ENCODE measurements at places on chromosomes 7 and 10.
A peak's percentile ranks its signal among the peaks of the same experiment; 100 is the strongest.

GRCh38 chr7:77696643-77697534 is 630 bp downstream of the RSBN1L start:
- DNase-seq = no peak

DNA sequence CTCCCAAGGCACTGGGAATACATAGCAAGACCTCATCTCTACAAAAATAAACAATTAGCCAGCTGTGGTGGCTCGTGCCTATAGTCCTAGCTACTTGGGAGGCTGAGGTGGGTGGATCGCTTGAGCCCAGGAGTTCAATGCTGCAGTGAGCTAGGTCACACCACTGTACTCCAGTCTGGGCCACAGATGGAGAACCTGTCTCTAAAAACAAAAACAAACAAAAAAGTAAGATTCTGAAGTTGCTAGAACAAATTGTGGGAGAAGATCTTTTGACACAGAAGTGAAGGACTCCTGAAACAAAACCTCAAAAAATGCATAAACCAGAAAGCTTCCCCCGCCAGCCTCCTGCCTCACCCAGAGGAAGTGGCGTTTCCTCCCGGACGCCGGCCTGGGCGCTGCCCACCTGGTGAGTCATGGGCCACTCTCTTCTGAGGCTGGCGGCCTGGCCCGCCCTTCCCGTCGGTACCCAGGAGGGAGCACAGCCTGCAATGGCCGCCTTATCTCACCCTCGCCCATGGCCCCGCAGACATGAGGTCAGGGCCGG is 25.4 kb upstream of the ELN start:
- DNase-seq = no peak

- DNase-seq = no peak
Measured at GRCh38 chr7:37212556-37212955, 236.1 kb downstream of the ELMO1 start.

- no peak for DNase-seq
Measured at GRCh38 chr7:84144480-84144879, 50.1 kb downstream of the SEMA3A start.

DNA sequence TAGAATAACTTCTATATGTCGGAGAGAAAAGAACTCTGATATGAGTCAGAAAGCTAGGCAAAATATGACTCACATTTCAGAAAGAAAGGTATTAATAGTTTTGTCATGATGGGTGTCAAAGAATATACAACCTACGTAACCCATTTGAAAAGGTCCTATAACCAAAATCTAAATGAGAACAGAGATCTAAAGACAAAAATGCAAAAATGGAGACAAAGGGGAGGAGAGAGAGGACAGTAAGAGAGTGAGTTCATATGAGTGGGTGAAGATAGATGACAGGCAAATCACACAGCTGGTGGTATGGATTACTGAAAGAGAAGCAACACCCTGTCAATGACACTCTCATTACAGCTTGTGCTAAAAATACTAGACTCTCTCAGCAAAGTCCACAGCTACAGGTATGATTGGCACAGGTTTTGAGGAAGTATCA is 25.6 kb downstream of the ANKMY2 start:
- no peak for DNase-seq

- no peak for DNase-seq
Measured at GRCh38 chr7:157739650-157740049, 402.8 kb downstream of the DNAJB6 start.

DNA sequence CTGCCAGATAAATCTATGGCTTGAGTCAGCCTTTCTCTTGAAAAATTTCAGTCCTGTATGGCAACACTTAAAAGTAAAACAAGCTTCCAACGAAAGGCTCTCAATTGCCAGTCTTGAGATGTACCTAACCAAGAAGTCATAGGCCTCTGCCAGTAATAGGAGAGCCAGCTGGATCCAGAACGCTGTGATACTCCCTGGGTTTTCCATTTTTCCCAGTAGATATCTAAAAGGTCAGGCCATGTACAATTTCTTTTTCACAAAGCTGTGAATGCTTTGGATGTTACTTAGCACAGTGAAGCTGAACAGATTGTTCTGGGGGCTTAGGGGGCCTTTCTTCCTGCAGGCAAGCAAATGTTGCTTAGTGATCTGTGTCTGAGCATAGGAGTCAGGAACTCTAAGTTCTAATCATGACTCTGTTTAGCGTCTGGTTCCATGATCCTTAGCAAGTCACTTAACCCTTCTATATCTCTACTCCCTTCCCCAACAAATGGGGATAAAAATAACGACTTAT is 86.5 kb downstream of the ARMH3 start:
- no peak for DNase-seq

DNA sequence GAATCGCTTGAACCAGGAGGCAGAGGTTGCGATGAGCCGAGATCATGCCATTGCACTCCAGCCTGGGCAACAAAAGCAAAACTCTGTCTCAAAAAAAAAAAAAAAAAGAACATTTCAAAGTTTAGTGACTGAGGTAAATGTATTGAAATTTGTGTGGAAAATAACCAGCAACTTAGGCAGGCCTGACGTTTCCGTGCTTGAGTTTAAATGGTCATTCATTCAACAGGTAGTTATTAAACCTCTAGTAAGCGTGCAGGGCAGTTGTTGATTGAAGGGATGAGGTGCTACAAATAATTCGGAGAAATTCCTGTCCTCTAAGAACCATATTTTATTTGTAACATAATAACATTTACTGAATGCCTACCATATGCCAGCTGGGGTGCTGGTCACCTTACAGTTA is 135.3 kb downstream of the PRKAG2 start:
- DNase-seq = no peak

GRCh38 chr10:6838118-6838517 is 258.0 kb upstream of the PRKCQ start:
- no peak for DNase-seq

GRCh38 chr10:70381471-70382421 is 679 bp downstream of the LRRC20 start:
- no peak for DNase-seq

- DNase-seq = peak; percentile 38
Measured at GRCh38 chr10:110016039-110016438, 8.3 kb downstream of the ADD3 start.

DNA sequence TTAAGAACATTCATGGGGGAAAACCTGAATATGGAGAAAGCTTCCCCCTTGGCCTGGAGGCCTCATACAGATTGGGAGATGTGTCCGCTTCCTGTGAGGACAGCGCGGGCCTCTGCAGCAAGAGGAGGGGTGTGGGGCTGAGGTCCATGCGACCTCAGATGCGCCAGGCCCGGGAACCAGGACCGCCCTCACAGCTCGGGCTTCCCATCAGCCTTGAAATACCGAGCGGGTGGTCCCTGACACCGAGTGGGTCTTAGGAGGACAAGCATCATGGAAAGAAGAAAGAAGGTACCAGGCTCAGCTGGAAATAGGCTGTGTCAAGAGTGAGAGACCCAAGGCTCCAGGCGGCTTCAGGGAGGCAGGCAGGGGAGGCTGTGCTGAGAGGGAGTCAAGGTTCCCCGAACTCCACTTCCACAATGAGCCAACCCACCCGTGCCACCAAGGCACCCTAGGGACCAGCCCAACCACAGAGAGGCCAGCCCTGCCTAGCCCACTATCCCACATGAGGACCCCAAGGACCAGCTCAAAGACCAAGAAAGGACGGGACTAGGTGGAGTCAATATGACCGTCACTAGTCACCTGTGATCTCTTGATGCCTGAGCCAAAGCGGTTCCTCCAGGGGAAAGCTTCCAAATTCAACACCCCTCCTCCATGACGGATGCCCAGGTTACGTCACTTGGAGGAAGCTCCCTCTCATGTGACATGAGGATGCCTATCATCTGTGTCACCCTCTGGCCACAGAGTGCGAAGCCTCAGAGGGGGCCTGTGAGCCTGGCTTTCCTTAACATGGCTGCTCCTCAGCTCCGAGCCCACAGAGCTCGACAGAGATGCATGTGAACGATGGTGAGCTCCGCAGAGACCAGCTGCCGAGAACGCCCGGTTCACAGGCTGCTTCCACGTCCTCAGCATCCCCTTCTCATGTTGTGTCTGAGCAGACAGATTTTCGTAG is 103.7 kb downstream of the TCERG1L start:
- no peak for DNase-seq

GRCh38 chr7:45189151-45189970 is 31.8 kb downstream of the RAMP3 start:
- DNase-seq = no peak

DNA sequence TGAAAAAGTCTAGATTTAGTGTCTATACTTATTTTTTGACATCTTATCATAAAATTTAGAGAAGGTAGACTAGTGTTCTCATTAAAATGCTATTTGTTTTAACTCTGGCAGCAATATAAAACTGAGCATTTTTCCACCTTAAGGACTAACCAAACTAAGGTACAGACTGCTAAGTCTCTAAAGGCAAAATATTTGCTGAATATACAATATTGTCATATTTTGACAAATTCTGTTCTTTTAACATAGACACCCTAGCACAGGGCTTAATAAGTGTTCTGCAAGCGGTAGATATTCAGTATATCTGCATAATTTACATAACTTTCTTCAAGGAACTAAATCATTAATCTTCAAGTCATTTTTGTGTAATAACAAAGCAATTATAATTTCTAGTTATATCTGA is 8.6 kb downstream of the RTKN2 start:
- no peak for DNase-seq

DNA sequence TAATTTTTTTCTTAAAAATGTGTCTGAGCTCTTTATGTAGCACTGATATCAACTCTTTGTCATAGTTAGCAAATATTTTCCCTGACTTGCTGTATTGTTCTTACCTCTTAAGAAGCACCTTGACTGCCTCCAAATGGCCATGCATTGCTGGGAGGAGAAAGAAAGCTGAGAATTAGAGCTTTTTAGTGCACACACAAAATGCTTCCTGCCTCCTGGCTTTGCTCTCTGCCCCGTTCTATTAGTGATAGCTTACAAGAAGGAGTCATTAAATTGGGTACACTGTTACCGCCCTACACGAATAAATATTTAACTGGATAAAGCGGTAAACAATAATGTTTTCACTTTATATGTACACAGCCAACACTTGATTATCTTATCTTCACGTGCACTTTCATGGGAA is 4.1 kb downstream of the ANKRD16 start:
- no peak for DNase-seq

- DNase-seq = no peak
Measured at GRCh38 chr10:5895804-5896203, 5.8 kb downstream of the FBH1 start.

- no peak for DNase-seq
Measured at GRCh38 chr10:78349165-78349516, 315.5 kb downstream of the RPS24 start.

- DNase-seq = no peak
Measured at GRCh38 chr7:590731-591551, 71.3 kb upstream of the PDGFA start.

- no peak for DNase-seq
Measured at GRCh38 chr10:126242397-126243260, 145.6 kb downstream of the ADAM12 start.

- no peak for DNase-seq
Measured at GRCh38 chr10:81918766-81919165, 43.8 kb downstream of the NRG3 start.

DNA sequence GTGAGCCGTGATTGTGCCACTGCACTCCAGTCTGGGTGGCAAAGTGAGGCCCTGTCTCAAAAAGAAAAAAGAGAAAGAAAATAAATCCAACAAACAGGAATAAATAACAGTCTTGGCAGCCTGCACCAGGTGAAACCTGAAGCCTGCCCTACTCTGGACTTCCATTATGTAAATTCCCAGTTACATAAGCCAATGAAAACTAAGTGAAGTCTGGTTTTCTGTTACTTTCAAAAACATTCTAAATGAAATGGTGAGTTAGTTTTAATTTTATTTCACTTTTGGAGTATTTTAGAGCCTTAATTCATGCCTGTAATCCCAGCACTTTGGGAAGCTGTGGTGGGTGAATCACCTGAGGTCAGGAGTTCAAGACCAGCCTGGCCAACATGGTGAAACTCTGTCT is 22.5 kb upstream of the HIBADH start:
- DNase-seq = no peak

GRCh38 chr10:102705531-102705930 is 8.7 kb downstream of the ARL3 start:
- DNase-seq = no peak

DNA sequence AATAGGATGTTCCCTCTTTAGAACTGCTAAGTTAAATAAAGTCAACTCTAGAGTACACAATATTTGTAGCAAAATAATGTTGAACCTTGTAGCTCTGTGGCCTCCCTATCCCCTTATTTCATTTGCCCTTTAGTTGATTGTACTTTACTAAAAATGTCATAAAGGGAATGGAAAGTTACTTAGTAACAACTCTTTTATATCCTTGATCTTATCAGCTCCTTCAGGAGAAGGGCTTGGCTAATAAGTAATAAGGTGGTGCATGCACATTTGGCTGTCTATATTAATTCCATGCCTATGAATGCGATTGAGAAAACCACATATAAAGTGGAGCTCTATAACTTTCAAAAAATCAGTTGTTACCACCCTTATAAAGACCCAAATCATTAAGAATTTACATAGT is 41.5 kb upstream of the GATA3 start:
- no peak for DNase-seq

DNA sequence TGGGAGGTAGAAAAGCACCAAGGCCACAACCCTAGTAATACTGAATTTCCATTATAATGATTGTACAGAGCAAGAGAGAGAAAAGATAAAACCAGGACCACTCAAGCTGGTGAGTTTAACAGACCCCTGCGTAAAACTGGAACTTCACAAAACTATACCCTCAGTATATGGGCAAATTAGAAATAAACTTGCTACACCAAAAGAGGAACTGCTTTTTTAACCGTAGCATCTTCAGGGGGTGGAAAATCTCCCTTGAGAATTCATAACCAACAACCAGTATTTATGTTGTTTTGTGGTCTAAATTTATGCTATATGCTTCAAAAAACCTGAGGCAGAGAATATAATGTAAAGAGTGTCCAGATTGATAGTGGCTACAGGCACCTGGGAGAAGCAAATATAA is 171.2 kb downstream of the SGMS1 start:
- no peak for DNase-seq

DNA sequence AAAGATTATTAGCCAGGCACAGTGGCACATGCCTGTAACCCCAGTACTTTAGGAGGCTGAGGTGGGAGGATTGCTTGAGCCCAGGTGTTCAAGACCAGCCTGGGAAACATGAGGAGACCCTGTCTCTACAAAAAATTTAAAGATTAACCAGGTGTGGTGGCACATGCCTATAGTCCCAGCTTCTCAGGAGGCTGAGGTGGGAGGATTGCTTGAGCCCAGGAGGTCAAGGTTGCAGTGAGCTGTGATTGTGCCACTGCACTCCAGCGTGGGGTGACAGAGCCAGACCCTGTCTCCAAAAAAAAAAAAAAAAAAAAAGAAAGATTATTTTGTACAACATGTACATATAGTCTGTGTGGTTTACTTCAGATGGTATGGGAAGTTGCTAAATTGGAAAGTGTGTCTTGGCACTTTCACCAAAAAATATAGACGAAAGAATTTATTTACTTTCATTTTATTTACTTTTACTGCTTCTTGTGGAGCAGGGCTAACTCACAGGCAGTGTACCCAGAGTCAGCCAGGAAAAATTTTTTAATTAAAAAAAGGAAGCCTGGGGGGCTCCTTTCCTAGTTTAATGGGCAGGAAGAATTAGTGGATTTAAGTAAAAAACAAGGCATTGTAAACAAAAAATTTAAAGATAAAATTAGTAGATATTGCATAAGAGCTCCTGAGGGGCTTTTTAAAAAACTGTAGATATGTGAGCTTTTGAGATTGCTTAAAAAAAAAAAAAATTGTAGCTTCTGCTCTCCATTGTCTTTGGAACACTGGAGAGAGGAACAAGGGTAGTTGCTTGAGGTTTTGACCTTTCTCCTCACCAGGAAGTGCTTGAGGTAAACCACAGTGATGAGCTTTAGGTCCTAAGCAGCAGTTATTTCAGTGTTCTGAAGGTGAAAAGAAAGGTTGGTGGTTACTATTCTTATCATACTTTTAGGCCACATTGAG is 44.6 kb upstream of the VDAC2 start:
- DNase-seq = no peak

All from iPS DF 19.7 (cell line).